AG10803 (cell line): ENCODE measurements at places on chromosomes 4 and X.

GRCh38 chr4:158016511-158016910, 156.3 kb downstream of the GASK1B start:
- peak; percentile 58 for DNase-seq

DNA sequence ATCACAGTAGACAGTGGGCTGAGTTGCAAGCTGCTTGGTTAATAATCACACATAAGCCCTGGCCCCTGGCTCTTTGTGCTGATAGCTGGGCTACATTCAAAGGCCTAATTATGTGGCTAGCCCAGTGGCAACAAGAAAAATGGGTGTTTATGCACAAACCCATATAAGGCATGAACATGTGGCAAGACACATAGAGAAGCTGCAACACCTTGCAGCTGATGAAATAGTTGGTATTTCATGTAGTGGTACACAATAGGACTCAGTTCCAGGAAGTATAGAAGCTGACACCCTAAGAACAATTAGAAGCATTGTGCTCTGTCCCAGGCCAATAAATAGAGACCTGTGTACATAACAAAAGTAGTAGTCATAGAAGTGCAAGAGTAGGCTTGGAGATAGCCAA, 14.6 kb upstream of the ZNF630 start:
- peak; percentile 11 for DNase-seq

- DNase-seq = no peak
Observed at GRCh38 chr4:103272174-103272573, 74.0 kb upstream of the CENPE start.

- no peak for DNase-seq
Observed at GRCh38 chr4:1058198-1058996, 47.0 kb downstream of the FGFRL1 start.
